GM12891 (cell line): ENCODE measurements at places on chromosomes 16 and 17.

DNA sequence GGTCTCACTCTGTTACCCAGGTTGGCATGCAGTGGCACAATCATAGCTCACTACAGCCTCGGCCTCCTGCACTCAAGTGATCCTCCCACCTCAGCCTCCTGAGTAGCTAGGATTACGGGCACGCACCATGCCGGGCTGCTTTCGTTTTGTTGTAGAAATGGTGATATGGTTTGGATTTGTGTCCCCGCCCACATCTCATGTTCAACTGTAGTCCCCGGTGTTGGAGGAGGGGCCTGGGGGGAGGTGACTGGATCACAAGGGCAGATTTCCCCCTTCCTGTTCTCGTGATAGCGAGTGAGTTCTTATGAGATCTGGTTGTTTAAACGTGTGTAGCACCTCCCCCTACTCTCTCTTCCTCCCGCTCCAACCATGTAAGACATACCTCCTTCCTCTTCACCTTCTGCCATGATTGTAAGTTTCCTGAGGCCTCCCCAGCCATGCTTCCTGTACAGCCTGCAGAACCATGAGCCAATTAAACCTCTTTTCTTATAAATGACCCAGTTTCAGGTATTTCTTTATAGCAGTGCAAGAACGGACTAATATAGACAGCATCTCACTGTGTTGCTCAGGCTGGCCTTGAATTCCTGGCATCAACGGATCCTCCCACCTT, 6.0 kb downstream of the PDZD9 start:
- DNase-seq, result no peak

DNA sequence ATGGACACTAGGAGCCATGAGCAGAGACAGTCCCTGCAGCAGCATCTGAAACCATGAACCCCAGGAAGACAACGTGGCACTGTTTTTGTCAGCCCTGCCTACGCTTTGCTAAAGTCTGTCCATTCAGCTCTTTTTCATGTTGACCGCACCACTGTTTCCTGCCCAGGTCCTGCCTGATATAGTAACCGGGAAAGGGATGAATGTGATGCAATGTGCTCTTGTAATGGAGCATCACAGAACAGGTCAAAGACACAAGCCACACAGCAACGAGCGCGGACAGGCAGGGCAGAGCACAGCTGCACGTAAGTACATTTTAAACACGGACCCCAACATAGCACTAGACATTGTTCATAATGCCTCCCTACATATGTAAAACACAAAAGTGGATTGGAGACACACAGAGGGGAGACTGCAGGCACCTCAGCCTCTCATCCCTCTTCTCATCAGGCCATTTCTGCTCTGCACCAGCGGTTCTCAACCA, 16.9 kb upstream of the TNFRSF13B start:
- DNase-seq, result no peak

GRCh38 chr16:65934443-65934842, 432.0 kb upstream of the CDH5 start:
- DNase-seq, result no peak

- no peak for DNase-seq
Observed at GRCh38 chr17:59372138-59372751, 40.8 kb downstream of the YPEL2 start.

- no peak for DNase-seq
Observed at GRCh38 chr16:51557670-51558069, 406.6 kb upstream of the SALL1 start.
